ENCODE measurements at places on chromosomes 16 and 17. TPM values are rescaled to one million over a fixed set of nuclear protein-coding genes. Genes with fewer than 3 reads are reported as not detected.

- DNase-seq: peak; percentile 44
Observed at GRCh38 chr17:1561420-1562175, 994 bp downstream of the PITPNA start.

The GFOD2 gene
- total RNA-seq: 18.0 TPM

DNA sequence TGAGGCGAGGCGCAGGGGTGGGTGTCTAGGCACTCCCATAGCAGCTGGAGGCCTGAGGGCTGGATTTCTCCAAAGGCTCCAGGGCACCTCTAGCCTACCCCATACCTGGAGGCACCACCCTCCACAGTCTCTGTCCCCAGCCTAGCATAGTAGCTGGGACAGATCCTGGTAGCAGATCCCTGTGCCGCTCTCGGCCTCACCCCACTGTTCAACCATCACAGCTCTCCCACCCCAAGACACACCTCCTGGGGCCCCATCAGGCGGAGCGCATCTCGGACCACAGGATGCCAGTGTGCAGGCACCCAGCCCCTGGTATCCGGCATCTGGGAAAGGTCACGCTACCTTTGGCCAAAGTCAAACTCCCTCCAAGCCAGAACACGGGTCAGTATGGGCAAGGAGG lies 7.1 kb downstream of the BTBD17 start:
- no peak for DNase-seq

The PITPNC1 gene
- 68.4 TPM for total RNA-seq

The PRR35 gene
- total RNA-seq: not detected

DNA sequence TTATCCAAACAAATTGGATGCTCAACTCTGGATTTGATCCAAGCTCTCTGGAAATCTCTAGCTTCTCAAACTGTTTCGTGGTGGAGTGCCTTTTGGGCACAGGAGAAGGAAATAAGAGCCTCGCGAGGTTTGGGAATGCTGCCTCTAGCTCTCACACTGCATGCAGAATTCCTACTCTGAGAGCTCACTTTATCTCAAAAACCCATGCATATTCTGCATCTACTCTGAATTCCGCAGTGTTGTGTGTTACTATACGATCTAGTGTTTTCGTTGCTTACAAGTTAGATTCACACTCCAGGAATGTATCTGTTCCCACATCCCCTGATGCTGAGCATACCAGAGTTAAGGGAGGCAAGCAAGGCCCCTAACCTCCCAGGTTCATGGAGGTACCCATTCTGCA lies 462.7 kb downstream of the WWOX start:
- no peak for DNase-seq

DNA sequence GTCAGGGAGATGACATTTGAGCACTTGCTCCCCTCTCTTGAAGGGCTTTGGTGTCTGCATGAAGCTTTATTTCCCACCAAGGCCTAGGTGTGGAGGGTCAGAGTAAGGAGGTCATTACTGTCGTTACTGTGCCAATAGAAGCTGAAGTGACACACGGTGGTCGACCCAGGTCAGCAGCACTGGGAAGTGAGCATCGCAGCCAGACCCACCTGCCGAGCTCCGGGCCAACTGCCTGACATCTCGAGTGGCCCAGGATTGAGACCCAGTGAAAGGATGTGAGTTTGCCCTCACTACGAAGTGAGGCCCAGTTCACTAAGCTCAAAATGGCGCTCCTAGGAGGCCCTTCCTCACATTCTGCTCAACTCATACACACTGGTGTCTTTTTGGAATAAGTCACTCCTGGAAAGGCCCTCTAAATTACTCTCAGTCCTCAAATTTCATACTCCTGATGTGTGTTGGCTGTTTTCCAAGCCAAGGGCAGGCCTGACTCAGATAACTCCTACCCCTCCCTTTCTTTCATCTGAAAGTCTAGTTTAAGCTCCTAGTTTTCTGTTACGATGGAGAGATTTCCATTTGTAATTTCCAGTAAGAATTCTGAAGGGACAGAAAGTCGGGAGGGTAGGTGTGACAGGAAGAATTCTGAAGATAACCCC lies 200.4 kb downstream of the LGALS9B start:
- DNase-seq: no peak

- no peak for DNase-seq
Observed at GRCh38 chr17:67212714-67213417, 32.1 kb downstream of the HELZ start.

All from CD4-positive, alpha-beta memory T cell (primary cell).